ENCODE measurements at places on chromosomes 3 and 15. TPM values are rescaled to one million over a fixed set of nuclear protein-coding genes. Genes with fewer than 3 reads are reported as not detected.

GRCh38 chr3:158091531-158091930, 14.7 kb downstream of the SHOX2 start:
- DNase-seq = no peak

DNA sequence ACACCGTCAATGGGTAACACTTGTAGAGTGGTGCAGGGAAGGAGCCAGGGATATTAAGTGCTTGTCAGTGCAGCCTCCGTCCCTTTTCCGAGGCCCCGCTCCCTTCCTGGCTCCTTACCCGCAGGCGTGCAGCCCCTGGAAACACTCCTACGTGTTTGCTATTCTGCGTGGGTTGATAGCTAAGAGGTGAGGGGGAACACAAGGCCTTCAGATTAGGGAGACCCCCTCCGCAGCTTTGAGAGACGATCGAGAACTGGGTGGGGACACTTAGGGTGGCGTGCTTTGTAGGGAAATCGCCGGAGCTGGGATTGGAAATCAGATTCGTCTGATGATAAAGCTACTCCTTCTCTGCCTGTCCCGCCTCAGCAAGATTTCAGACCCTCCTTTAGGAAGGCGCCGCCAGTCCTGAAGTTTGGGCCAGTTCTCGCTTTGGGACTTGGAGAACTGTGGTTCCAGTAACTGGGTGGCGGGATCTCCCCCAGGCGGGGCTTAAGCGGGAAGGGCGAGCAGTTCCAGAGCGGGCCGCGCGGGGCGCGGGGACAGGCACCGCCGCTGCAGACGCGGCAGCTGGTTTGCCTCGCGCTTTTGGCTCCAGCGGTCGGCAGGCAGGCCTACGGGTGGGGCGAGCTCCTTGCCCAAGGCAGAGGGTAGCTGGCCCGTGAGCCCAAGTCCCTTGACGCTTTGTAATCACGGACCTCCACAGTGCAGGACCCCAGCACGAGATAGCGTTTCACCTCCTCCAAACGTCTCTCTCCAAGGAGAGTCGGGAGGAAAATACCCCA, 8.0 kb upstream of the FAM107A start:
- DNase-seq = peak; percentile 93

Gene NGRN
- 139 TPM for total RNA-seq

DNA sequence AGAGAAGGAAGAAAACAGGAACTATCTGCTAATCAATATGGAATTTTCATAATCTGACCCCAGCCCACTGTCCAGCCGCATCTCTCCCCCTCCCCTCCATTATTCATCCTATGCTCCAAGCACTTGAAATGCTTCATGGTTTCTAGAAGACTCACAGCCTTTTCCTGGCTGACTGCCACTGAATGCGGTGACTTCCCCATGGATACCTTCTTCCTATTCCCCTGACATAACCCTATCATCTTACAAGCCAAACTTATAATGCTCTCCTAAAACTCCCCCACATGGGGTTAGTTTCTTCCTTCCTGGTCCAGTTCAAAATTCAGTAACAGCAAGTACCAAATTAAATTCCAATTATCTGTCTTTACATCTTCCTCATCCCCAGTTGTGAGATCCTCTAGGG, 31.2 kb upstream of the PTX3 start:
- no peak for DNase-seq

Gene PLEKHO2
- 23.8 TPM for total RNA-seq

DNA sequence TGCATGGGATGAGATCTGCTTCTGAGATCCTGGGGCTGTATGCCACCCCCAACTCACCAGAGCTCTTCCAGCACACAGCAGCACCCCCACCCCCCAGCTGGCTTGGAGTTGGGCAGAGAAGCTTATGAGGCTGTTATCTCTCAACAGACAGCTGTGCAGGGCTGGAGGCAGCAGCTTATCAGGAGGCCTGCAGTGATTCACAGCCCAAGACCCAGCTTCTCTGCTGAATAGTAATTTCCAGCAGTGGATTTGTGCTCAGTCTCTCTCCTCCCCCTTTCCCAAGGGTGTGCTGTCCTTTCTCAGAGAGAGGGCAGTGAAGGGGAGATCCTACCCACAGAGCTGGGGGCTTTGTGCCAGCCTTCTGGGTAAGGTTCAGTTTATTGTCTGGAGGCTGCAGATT, 2.1 kb downstream of the RPP25 start:
- no peak for DNase-seq

GRCh38 chr3:171878461-171879225, 35.5 kb downstream of the TMEM212 start:
- DNase-seq = no peak

Gene CNTN6
- not detected for total RNA-seq

GRCh38 chr3:150069154-150069527, 98.4 kb upstream of the PFN2 start:
- no peak for DNase-seq

DNA sequence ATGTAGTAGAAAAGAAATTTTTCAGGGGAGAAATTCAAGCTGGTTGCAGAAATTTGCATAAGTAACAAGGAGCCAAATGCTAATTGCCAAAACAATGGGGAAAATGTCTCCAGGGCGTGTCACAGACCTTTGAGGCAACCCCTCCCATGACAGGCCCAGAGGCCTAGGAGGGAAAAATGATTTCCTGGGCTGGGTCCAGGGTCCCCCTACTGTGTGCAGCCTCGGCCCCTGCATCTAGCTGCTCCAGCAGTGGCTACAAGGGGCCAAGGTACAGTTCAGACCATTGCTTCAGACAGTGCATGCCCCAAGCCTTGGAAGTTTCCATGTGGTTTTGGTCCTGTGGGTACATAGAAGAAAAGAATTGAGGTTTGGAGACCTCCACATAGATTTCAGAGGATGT, 70.7 kb downstream of the ZPLD1 start:
- DNase-seq = no peak

GRCh38 chr15:23572844-23573243, 7.4 kb downstream of the MKRN3 start:
- no peak for DNase-seq

DNA sequence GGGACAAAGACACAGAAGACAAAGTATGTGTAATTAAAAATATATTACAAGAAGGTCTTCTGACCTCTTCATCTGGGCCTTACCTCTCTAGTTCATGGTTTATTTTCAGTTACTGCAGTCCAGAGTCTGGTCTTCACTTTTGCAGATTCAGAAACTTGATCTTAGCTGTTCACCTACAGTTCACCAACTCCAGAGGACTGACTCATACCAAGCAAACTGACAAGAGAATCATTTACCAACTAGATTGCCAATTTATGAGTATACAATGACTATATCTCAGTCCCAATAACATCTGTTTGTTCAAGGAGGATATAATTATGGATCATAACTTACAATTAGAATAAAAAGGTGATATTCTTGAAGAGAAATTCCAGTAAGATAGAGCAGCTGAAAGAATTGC, 9.0 kb downstream of the P2RY1 start:
- no peak for DNase-seq

DNA sequence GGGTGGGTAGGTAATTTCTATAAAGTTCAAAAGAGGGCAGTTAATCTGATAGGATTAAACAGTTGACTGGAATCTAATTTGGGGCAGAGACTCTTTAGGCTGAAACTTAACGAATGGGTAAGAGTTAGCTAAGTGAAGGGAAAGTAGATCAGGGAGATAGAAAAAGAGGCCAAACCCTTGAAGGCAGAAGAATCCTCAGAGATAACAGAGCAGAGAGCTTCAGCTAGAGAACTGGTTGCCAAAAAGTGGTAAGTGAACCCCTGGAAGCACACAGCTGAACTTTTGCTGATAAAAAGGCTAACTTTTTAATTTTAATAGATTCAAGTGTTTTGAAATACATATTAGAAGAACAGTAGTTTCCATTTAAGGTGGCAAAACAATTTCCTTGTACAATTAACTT, 99.2 kb downstream of the FHIT start:
- no peak for DNase-seq

DNA sequence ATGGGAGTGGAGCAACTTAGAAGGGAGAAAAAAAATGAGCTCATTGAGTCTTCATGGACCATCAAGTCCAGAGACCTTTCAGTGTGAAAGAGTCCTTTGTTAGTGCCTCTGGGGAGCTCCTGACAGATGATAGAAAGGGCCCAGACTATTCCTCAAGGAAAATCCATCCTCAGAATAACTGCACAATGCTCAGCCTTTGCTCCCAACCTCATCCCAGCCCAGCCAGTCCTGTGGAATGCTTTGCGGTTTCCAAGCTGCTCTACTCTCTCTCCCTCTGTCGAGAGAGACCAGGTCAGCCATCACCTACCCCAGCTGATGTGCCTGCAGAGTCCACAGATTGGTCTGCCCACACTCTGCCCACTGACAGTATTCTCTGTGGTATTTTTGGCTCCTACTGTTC, 406.2 kb downstream of the MFSD1 start:
- DNase-seq = no peak

DNA sequence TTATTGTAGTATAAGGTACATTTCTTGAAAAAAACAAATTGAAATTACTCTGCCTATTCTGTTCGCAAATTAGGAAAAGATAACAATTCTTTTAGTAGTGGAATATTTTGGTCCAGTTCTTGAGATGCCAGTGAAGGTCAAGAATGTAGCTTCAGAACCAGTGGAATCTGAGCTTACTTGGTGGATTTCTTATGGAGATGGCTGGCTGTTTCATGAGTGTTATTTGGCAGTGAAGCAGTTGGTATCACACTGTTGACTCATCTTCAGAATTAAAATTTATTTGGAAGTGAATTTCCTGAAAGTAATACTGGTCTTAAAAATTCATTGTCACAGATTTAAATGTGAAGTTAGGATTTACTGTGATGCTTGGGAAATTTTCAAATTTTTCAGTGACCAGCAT, 19.1 kb downstream of the RNF13 start:
- no peak for DNase-seq

DNA sequence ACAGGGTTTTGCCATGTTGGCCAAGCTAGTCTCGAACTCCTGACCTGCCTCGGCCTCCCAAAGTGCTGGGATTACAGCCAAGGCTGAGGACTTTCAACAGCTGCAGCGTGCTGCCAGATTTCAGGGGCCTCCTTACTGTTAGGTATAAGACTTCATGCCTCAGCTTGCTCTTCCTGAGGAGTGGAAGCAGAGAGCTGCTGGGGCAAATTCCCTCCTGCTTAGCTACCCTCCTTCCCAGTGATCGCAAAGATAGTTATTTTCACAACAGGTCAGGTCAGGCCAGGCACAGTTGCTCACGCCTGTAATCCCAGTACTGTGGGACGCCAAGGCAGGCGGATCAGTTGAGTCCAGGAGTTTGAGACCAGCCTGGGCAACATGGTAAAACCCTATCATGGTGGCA, 2.6 kb upstream of the CPNE9 start:
- DNase-seq = no peak

DNA sequence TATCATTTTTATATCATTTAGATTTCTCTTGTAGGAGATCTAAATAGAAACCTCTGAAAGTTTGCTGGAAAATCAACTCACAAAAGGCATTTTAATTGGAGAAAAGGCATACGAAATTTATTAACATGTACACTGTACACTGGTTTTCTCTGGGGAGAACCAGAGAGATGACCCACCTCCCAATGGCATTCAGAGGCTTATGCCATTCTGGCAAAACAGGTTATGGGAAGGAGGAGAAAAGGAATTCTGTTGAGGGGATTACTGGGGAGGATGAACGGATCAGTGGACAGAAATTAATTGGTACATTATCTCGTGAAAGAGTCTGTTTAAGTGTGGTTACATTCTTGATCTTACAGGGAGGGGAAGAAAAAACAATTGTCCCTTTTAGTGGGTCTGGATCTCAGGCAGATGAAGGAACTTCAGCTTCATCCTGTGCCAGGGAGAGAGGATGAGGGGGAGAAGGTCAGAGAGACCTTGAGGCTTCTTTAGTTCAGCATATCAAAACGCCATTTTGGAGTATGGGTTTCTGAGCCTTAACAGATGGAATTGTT, 16.5 kb downstream of the RAB11A start:
- DNase-seq = no peak

GRCh38 chr15:42319206-42319605, 40.1 kb upstream of the CAPN3 start:
- no peak for DNase-seq

DNA sequence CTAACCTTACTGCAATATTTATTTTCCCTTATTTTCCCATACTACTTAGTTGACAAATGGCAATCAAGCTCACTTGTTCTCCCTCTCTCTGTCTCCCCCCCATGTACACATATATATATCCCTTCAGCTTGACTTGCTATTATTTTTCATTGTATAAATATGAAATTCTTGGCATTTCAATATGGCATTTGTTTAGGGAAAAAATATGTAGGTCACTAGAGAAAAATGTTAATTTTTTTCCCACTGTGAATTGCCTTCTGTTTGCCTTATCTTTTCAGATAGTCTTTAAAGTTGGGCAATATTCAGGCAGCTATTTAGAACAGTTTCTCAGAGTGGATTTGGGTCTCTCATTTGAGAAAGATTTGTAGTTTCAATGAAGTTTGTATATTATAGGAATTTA, 62.8 kb upstream of the UTS2B start:
- DNase-seq = no peak

- no peak for DNase-seq
These were observed 74.7 kb downstream of the CMTM8 start for GRCh38 chr3:32313169-32313568.

- no peak for DNase-seq
These were observed 63.9 kb downstream of the NMD3 start for GRCh38 chr3:161284989-161285388.

DNA sequence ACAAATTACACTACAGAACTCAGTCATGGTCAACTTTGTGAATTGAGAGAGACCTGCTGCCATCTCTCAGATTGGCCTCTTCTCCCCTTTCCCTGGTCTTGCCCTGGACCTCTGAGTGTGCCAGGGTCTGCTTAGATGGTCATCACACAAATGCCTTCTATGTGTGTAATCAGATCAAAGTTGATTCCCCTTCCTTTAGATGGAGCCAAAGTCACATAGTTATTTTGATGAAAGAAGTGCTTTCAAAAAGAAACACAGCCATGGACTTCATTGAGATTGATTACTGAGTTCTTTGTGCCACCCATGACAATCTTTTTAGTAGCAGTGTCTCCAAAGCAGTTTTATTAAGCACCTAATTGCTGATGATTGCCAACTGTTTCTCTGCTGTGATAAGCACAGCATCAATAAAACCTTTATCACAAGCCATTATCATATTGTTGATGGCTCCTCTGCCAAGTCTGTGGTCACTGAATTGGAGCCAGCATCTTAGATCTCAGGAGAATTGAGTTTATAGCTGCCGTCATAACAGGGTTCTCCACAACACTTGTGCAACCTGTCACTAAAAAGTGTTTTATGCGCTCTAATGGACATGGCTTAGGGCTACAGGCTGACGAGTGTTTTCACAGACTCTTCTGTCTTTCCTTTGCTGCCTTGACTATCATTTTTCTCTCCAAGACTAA, 149.7 kb upstream of the NUDT16 start:
- no peak for DNase-seq

- no peak for DNase-seq
These were observed 72.6 kb downstream of the EBLN2 start for GRCh38 chr3:73134034-73134433.

DNA sequence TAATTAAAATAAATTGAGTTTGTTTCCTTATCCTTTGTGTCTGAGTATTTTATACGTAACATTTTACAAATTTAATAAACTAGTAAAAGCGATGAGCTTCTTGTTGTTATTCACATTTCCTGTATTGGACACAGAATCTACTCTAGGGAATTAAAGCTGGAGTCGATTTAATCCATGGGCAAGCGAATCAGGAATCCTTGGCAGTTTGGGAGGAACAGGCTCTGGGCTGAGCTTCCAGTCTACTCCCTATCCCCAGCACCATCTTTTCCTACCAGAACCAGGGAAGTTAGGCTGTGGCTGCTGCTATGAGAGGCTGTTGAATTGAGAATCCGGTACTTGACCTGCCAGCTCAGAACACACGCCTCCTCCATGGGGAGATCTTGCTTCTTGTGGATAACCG, 437.3 kb upstream of the TPM1 start:
- DNase-seq = no peak

- no peak for DNase-seq
These were observed 7.0 kb downstream of the CRYGS start for GRCh38 chr3:186536883-186537844.

- DNase-seq = no peak
These were observed 223.2 kb upstream of the SOX2 start for GRCh38 chr3:181488536-181488935.

Measured in sigmoid colon (tissue), 7 donors.